NCI-H774 (cell line): ENCODE measurements at places on chromosomes 11 and 22.

DNA sequence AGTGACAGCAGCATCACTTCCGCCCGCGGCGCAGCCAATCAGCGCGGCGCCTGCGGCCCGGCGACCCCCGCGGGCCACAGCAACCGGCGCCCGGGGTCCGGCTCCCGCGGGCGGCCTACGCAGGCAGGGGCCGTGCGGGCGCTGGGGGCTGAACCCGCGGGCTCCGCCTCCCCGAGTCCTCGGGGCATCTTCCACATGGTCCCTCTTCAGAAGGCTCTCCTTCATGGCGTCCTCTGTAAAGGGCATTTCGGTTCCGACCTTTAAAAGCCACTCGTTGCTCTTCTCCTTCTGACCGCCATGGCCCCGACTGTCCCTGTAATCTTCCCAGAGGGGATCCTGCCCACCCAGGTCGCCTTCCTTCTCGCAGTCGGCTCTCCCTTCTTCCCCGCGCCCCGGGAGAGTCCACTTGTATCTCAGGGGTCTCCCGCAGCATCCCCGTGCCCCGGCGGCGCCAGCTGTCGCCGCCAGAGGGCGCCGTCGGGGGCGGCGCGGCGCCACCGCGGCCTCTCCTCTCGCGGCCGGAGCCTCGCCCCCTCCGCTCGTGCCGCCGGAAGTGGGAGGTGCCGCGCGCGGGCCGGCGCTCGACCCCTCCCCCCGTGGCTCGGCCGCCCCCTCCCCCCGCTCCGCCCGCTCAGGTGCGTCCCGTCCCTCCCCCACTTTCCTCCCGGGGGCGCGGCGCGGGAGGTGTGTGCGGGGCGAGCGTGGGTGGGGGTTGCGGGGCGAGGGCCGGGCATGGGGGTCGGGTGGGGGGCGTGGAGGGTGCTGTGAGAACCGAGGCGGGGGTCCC lies at the start of gene RNF214:
TSS of gene RNF214 (plus strand) at position 580 of the 787 bp plus-strand sequence. CDS start 1,602 bp downstream, outside the sequence.
- DNase-seq = peak; percentile 88

DNA sequence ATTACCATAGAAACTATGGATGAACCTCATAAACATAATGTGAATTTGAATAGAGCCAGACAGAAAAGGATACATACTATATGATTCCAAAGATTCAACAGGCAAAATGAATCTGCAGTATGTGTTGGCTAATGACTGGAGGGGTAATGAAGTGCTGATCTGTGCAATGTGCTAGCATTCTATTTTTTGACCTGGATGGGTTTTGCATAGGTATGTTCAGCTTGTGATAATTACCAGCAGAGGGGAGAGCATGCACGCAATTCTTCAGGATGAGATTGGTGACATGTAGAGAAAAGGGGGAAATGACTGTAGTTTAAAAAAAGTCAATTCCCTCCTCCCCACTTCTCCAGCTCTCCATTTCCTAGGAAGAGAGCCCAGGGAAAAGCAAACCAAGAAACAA lies 618 bp upstream of the CCDC81 start:
- no peak for DNase-seq

DNA sequence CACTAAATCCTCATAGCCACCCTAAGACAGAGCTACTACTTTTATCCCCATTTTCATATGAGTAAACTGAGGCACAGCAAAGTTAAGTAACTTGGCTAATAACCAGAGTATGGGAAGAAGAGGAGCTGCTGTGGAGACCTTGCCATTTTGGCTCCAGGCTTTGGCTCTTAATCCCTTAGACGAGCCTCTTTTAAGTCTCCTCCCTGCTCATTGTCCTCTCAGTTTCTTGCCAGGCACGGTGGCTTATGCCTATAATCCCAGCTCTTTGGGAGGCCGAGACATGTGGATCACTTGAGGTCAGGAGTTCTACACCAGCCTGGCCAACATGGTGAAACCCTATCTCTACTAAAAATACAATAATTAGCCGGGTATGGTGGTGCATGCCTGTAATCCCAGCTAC lies 78.6 kb downstream of the PRR5L start:
- DNase-seq = no peak

- DNase-seq = no peak
Measured at GRCh38 chr11:17651061-17651460, 68.3 kb upstream of the MYOD1 start.

GRCh38 chr11:114386131-114386530 lies 14.2 kb downstream of the C11orf71 start:
- no peak for DNase-seq

- DNase-seq = no peak
Measured at GRCh38 chr11:70473186-70473872, 75.0 kb downstream of the CTTN start.
